SW 1271 (cell line): ENCODE measurements at places on chromosomes 6 and 20.

- no peak for DNase-seq
Measured at GRCh38 chr20:57383447-57384347, 7.5 kb upstream of the RBM38 start.

GRCh38 chr6:1792989-1793388 is 183.3 kb downstream of the FOXC1 start:
- DNase-seq = peak; percentile 55

GRCh38 chr6:7241160-7241559 is 71.8 kb downstream of the SSR1 start:
- no peak for DNase-seq

DNA sequence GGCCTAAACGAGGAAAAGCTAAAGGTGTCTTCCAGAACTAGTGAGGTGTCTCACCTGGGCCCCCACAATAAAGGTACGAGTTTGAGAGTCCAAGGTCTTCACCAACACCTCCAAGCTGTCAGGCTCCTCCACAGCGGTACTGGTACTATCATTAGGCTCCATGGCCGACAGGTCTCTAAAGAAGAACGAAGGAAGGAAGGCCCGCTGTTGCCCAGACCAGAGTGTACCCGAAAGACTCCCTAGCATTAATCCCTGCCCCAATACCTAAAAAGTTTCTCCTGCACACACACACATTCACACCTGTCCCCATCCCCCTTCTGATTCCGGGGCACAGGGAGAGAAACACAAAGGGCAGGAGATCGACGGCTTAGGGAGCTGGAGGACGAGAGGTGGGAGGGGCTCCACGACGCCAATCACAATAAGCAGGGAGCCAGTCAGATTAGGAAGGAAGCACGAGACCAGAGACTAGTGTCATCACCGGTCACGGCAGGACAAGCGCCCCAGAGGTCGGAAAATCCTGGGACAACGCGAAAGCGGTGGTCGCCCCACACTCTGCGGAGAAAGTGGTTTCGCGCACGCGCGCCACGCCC is 764 bp downstream of the BAG6 start:
- peak; percentile 68 for DNase-seq

- no peak for DNase-seq
Measured at GRCh38 chr20:63100174-63100925, 93.6 kb upstream of the BHLHE23 start.

- no peak for DNase-seq
Measured at GRCh38 chr20:49749625-49750024, 35.9 kb upstream of the B4GALT5 start.

GRCh38 chr6:128932061-128932460 is 49.1 kb downstream of the LAMA2 start:
- DNase-seq = no peak

- DNase-seq = no peak
Measured at GRCh38 chr6:135226537-135226936, 45.4 kb downstream of the MYB start.

GRCh38 chr6:169722362-169723199 is 1.7 kb downstream of the PHF10 start:
- DNase-seq = peak; percentile 36

GRCh38 chr6:116730513-116730912 is 35.0 kb downstream of the FAM162B start:
- DNase-seq = no peak

DNA sequence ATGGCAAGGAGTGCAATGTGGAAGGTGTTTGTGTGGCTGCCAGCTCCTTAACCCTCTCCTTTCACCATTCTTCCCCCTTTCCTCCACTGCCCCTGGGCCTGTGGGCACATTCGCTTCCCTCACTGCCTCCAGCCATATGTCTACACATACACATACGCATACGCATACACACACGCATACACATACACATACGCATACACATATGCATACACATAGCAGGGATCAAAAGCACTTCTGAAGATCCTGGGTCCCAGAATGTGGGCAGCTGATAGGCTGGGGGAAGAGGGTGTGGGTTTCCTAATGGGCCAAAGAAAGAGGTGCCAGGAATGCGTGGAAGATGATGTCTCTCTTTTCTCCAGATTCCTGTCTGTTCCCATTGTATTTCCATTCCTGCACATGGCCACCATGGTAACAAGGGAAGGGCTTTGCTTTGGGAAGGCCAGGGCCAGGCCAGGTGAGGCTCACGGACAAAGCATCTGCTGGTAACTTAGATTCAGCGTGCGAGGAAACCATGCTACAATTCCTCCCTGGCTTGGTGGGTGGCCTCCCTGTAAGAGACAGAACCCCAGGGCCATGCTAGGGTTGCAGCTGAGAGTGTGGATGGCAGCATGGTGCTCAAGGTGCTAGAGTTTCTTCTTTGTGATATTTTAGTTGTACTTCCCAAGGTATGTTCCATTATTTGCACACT is 44.8 kb upstream of the GTSF1L start:
- DNase-seq = no peak

DNA sequence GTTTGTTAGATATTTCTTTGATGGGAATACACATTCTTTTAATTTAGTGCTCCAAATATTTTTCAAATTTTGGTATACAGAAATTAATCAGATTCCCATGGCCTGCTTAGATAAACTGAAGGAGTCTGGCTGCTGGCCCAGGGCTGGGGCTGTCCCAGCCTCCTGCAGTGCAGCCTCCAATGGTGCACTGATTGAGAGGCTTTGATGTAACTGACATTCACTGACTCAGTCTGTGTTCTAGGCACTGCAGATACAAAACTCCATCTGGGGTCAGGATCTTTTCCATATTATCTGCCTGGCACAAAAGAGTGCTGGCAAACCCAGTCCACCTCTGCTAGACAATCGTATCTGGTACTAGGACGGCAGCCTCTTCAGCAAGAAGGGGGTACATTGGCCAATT is 64.8 kb downstream of the GRIK2 start:
- no peak for DNase-seq

DNA sequence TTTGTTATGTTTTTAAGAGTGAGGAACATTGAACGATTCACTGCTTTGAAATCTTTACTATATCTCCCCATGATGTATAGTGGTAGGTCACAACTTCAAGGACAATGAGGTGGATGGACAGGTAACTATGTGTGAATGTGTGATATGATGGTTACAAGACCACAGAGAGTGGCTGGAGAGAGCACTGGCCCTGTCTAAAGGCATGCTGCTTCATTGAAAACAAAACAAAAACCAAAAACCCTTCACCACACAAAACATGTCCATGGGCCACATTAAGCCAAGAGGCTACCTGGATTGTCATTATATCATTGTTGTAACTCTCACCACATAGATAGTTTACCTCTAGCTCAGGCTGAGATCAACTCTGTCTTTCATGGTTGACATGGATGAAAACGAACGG is 180.6 kb upstream of the TENT5A start:
- DNase-seq = no peak

DNA sequence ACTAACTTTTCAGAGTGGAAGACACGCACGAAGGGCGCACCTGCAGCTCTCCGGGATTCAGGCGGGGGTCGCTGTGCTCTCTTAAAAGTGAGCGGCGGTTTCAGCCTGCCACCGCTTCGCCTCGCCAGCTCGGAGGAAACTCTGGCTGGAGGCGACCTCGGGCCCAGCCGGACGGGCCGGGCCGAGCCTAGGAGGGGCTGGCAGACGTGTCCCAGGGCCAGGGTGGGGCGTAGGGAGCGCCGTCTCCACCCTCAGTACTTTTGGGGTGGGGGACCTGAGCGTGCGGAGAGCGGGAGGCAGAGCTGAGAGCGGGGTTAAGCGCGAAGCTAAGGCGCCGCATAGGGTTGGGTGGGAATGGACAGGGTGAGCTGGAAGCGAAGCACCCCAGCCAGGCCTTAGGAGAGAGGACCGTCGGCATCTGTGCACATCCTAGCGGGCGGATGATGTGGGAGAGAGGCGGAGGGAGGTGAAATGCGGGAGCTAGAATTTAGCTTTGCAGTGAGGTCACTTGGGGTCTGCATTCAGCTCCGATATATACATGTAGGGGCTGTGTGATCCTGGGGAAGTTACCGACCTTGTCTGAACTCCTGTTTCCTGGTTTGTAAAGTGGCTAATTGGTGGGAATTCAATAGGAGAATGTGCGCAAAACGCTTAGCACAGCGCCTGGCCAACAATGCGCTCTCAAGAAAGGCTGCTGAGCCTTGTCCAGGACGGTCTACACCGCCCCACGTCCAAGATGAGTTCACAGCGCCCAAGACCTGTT is 6.5 kb upstream of the TFAP2A start:
- DNase-seq = no peak

- no peak for DNase-seq
Measured at GRCh38 chr20:59078231-59078630, 35.6 kb upstream of the PRELID3B start.

DNA sequence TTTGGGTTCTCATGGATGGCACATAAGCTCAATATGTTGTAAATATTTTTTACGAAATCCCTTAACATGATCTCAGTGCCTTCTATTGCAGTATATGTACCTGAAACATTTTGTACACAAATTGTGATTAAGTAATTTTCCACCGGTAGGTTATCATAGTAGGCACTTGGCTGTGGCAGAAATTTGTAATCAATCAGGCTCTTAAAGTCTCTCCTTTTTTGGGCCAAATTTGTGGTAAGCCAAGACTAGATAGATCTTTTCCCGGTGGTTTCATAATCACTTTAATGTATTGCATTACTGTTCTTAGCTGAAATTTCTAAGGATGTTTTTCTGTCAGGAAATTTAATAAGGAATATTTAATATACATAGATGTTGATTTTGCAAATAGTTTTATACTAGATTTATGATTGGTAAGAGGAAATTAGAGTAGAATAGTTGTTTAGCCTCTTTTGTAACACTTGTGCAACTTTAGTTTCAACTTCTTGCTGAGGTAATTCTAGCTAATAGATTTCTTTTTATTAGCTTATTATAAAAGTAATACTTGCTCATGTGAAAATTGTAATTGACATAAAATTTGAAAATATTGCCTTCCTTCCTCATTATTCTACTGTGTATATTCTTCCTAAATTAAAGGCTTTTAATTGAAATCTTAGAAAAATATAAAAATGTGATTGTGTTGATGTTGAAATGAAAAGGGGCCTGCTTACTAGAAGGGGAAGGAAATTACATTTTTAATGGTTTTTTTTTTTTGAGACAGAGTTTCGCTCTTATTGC is 3.2 kb downstream of the PCMT1 start:
- no peak for DNase-seq

DNA sequence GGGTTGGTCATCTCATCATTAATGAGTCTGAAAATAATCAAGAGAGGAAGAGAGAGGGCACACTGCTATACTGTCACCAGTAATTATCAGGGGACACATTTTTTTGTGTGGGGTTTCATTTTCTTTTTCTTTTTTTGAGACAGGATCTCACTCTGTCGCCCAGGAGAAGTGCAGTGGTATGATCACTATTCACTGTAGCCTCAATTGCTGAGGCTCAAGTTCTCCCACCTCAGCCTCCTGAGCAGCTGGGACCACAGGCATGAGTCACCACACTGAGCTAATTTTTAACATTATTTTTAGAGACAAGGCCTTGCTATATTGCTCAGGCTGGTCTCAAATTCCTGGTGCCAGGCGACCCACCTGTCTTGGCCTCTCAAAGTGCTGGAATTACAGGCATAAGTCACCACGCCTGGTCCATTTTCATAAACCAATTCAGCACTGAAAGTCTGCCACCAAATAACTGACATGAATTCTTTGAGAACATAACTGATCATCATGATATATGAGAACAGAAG is 43.3 kb downstream of the EPHA7 start:
- no peak for DNase-seq

- DNase-seq = no peak
Measured at GRCh38 chr6:42220807-42221206, 3.1 kb upstream of the MRPS10 start.

DNA sequence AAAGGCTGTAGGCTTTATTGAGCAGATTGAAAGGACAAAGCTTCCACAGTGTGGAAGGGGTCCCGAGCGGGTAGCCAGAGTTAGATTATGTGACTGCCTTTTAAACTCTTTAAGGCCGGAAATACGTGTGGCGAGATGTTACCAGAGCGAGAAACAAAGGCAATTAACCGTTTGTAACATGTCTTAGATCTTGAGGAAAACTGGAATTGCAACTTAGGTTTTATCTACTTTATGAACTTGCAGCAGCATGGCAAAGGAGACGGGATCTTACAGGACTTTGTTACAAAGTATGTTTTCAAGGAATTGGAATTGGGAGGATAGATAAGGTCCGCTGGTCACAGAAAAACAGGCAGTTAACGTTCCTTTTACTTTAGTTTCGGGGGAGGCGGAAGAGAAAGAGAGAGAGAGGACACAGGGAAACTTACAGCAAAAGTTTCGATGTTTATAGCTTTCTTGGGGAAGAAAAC is 594.7 kb upstream of the ADGRB3 start:
- DNase-seq = no peak

DNA sequence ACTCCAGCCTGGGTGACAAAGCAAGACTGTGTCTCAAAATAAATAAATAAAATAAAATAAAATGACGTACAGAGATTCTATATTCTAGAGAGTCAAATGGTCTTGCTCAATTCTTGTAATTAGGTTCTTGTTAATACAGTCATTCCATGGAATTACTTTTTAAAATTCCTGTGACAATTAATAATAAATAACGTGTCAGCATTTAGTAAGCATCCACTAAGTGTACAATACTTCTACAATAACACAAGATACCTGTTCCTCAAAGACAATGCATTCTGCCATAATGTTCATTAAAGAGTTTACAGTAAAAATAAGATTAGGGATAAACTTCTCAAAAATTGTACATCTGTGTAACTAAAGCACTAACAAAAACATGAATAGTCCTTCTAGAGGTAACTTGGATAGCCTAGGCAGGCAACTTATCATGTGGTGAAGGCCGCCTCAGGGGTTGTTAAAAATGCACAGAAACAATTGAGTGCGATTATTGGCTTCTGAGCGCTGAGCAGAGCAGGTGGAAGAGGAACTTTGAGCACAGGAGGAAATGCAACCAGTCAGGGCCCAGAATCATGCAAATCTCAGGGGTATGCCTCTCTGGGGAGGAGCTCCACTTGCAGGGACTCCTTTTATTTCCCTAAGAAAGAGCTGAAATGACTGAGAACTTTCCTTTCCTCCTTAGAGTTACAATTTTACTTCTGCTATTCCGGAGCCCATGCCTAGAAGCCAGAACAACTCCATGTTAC is 37.1 kb downstream of the QRSL1 start:
- no peak for DNase-seq

- DNase-seq = no peak
Measured at GRCh38 chr6:37758647-37759046, 60.9 kb upstream of the ZFAND3 start.

DNA sequence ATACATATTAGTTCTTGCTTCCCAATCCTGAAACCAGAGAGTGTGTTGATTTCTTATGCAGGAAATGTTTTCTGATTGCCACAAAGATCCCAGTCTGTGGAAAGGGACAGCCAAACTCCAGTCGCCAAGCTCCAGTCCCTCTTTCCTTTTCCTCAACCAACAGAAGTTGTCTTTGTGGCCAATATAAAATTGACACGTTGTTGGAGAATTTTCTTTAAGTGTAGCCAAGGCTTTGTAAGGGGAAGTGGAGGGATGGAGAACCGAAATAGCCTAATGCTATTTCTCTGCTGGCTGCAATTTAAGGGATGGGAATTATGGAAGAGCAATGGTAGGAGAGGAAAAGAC is 5.4 kb downstream of the ADGRB3 start:
- no peak for DNase-seq
